ENCODE measurements at places on chromosomes 12 and 14.

- no peak for DNase-seq
Measured at GRCh38 chr12:132219323-132219722, 75.1 kb downstream of the NOC4L start.

DNA sequence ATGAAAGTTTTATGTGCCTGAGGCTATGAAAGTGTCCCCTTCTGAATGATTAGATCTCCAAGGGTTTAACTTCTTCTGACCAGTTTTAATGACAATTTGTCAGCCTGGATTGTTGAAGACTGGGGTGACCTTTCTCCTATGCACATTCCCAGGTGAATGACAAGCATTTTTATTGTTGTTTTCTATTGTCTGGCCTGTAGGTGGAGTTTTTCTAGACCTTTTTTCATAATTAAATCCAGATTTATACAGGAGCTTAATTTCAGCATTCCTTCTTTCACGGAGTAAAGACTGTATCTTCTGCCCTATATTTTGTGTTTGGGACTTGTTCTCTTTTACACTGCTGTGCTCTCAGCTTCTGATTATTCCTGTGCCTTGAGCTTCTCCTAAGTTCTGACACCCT lies 125.0 kb upstream of the FAR2 start:
- no peak for DNase-seq

DNA sequence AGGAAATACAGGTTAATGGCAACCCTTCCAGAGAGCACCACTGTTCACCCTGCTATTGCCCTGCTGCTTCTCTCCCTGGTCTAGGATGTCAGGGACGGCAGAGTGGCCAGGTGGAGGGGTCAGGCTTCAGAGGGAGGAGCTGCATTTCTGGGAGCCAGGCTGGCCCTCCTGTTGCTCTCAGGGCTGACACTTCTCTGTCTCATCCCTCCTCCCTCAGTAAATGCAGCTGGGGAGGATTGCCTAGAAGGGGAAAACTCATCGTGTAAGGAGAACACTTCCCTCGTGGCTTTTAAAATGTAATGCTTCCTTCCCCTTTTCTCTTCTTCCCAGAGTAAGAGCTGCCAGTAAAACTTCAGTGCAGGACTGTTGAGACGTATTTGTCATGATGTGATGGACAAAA lies 20.8 kb downstream of the SUSD6 start:
- no peak for DNase-seq

DNA sequence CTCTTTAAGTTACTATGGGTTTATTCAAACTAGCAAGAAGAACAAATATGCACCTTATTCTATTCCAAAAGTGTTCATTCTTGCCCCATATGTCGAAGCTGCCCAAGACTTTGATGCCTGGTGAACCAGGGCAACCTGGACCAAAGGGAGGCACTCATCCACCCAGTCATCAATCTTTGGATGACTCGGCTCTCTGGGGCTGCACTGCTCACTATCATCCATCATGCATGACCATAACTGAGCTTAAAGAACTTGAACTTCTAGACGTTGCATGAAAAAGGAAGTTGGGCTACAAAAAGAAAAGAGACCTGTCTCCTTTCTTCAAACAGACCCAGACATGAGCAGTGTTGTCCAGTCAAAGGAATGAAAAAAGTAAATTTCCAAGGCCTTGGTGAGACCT lies 1.2 kb downstream of the KRT4 start:
- DNase-seq: no peak

GRCh38 chr12:32906399-32907165 lies 10.0 kb upstream of the PKP2 start:
- no peak for DNase-seq

DNA sequence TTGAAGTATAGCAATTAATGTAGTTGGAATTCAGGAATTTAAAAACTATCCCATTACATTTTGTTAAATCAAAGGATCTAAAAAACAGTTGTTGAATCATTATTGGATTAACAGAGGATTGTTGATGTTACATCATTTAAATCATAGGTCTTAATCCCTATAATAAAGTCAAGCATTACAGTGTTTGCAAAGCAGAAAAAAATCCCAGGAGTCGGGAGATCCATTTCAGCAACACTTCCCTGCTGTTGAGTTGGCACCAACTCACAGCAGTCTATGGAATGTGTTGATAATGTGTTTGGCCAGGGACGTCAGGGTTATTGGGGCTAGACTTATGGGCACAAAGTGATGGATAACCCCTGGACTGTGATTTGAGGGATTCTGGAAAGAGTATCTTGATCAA lies 99.1 kb upstream of the TMTC1 start:
- no peak for DNase-seq

DNA sequence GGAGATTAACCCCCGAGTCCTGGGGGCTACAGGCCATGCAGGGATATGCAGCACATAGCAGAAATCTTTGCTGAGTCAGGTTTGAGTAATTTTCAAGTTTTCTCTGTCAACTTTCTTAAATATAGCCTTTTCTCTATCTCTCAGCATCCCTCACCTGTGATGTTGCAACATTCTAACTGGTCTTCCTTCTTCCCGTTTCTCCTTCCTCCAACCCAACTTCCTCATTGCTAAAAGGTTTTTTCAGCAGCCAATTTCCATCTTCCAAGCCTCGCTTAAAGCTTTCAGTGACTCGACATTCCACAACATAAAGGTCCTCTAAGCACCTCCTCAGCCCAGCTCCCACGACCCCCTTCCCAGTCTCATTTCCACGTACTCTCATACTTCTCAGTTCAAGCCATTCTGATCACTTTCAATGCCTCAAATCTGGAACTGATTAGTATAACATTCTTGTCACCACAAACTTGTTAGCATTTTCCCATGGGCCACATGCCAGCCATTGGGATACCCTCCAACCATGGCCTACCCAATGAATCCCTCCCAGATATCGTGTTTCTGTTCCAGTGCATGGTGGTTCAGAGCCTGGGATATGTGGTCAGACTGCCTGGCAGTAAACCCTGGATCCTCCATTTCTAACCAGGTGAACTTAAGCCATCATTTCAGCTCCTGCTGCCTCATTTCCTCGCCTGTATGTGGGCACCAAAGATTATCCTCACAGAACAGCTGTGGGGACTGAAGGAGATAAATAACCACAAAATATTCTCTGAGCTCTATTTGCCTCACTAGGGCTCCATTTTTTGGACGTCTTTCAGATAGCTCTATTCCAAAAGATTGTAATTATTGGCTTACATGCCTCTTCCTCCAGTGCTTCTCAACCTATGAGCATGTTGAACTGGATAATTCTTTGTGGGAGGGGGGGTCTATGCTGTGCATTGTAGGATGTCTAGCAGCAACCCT lies 65.8 kb downstream of the KCNK10 start:
- DNase-seq: no peak

DNA sequence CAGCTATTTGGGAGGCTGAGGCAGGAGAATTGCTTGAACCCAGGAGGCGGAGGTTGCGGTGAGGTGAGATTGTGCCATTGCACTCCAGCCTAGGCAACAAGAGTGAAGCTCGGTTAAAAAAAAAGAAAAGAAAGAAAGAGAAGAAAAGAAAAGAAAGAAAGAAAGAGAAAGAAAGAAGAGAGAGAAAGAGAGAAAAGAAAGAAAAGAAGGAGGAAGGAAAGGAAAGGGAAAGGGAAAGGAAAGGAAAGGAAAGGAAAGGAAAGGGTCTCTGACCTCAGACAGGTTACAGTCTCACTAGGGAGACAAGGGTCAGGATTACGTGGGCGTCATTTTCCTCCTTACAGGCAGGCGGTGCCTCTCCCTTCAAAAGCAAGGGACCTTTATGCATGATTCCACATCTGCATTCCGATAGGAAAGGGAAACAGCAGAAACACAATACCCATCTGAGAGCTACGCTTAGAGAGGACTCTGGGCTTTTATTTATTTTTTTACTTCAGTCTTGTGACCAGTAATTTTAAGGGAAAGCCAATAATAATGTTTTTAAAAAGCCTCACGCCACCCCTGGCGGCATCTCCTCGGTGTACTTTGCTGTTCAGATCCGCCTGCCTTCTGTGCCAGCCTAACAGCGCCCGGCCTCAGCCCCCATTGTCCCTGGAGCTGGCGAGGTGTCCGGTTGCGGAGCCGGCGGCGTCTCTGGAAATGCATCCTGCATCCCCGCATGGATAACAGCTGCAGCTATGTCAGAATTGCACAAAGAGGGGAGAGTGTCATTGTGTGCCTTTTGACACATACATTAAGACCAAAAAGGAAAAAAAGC lies 945 bp upstream of the HIP1R start:
- DNase-seq: peak; percentile 42

DNA sequence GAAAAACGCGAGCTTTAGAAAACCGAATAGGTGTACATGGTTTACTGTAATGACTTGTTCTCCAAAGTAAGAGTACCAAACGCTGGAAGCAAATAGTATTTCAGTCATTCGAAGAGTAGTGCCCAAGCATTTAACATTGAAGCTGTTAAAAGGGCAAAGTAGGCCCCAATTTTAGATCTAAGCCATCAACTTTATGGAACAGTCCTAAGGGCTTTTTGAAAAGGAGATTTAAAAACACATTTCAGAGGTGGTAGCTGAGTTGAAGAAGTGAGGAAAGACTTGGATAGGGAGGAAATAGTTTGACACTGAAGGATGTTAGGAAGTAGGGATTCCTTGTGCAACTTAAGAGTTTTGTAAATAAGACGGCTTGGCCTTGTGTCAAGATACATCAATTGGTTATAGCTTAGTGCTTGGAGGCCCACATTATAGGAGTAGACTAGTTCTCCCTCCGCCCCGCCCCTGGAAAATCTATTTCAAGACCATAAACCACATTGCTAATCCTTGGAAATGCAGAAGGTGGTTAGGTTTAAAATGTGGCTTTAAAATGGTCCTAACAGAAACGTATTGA lies 783 bp upstream of the TUBA1B start:
- no peak for DNase-seq

DNA sequence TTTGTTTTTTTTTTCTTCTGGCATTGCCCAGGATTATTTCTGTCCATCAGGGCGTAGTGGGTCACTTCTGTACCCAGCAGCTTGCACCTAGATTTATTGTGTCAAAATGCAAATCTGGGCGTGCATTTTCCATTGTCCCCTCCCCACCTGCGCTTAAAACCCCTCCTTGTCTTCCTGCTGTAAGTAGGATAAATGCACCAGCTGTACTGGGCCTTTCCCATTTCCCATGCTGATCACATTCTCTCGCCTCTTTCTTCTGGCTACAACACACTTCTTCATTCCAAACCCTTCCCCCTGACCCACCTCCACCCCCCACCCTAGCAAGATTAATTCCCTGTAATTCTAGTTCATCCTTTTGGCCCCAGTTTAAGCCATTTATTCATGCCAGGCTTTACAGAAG lies 128.0 kb downstream of the ETV6 start:
- DNase-seq: no peak

DNA sequence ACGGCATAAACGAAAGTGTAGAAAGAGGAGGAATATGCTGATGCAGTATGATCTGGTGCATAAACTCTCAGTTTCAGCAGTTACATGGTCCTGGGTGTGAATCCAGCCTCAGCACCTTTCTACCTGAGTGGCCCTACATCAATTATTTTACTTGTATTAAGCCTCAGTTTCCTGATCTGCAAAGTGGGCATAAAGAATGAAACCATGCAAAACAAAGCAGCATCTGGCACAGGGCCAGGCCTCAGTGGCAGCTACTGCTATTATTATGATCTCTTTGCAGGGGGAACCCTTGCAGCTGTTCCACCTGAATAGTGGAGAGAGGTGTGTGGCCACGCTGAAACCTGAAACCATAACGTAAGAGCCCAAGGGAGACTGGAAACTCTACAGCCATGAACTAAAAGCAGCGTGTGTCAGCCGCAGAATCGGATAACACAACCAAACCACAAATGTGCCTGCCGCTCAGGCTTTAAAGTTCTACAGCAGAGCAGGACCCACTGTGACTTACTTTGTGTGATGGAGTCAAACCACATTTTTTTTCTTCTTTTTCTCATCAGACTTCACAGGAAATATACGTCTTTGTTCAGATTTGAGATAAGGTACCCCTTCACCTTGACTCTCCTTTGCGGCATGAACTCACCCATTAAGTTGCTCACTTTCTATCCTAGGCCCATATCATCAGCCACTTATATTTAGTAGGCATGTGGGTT lies 29.2 kb upstream of the FOS start:
- no peak for DNase-seq

- DNase-seq: no peak
Measured at GRCh38 chr12:98408681-98409080, 106.7 kb upstream of the TMPO start.

GRCh38 chr12:11805680-11806079 lies 156.2 kb downstream of the ETV6 start:
- no peak for DNase-seq

- no peak for DNase-seq
Measured at GRCh38 chr14:47490766-47491165, 184.6 kb downstream of the MDGA2 start.

GRCh38 chr12:49296836-49297694 lies 2.1 kb downstream of the PRPH start:
- DNase-seq: no peak

GRCh38 chr14:52048641-52049204 lies 20.1 kb downstream of the NID2 start:
- DNase-seq: no peak

DNA sequence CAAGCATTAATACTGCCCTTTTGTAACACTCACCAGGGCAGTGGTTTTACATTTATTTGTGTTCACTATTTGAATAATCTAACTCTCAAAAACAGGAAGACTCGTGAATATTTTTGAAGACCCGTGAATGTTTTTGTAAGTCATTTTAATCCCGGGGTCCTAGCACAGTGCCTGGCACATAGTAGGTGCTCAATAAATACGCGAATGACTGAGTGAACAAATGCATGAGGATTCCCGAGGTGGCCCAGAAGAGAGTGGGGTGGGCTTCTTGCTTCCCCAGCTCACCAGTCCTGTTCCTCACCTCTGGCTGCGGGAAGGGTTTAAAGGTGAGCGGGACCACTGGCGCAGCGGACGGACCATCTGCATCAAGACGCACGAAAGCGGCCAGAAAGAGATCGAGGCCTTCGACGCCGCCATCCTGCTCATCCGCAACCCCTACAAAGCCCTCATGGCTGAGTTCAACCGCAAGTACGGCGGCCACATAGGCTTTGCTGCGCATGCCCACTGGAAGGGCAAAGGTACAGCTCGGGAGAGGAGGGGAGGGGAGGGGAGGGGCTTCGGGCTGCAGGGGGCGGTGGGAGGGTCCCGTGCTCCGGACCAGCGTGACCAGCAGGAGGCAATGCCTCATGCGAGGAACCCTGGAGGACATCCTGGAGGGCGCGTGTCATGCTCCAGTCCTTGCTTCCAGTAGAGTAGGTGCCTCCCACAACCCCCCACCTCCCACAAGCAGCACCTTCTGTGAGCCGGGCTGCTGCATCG lies 98.9 kb downstream of the CMKLR1 start:
- DNase-seq: no peak

- no peak for DNase-seq
Measured at GRCh38 chr12:113050795-113051194, 5.7 kb upstream of the DTX1 start.

- DNase-seq: no peak
Measured at GRCh38 chr12:112479413-112479812, 60.7 kb downstream of the PTPN11 start.

- DNase-seq: no peak
Measured at GRCh38 chr14:58292187-58292586, 6.2 kb upstream of the ARID4A start.

GRCh38 chr12:78167510-78167909 lies 336.8 kb downstream of the NAV3 start:
- DNase-seq: no peak

- DNase-seq: no peak
Measured at GRCh38 chr14:73953731-73954130, 3.6 kb downstream of the COQ6 start.

All from anterior cingulate cortex (tissue), 58 donors.